ENCODE measurements at places on chromosomes 1 and 21.

- no peak for ATAC-seq
Measured at GRCh38 chr1:93686504-93687250, 5.0 kb upstream of the BCAR3 start.

GRCh38 chr1:48931506-48932192 is 155.0 kb upstream of the BEND5 start:
- no peak for ATAC-seq

GRCh38 chr1:65330021-65330420 is 20.7 kb downstream of the DNAJC6 start:
- ATAC-seq, result no peak

GRCh38 chr21:39079617-39080016 is 103.6 kb downstream of the PSMG1 start:
- peak; percentile 31 for ATAC-seq

DNA sequence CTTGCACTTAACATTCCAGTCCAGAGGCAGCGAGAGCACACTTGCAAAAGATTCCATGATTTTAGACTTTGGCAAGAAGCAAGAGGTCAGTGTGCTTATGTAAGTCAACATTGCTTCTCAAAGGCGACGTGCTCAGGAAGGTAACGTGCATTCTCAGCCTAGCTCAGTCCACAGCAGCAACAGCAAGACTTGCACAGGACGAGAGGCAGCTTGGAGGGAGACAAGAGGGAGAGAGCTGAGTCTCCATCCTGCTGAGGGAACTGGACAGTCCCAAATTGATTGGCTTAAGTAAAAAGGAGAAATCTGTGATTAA is 56.5 kb downstream of the PTP4A2 start:
- ATAC-seq, result no peak
